ENCODE measurements at places on chromosomes 16 and 17.

- DNase-seq = no peak
- no peak overlapping the region for H3K27ac ChIP-seq
- no peak overlapping the region for H3K4me3 ChIP-seq
- no peaks in the 10 kb centered on the region for H3K27me3 ChIP-seq
- no peaks in the 10 kb centered on the region for H3K4me1 ChIP-seq
Observed at GRCh38 chr17:323721-324571, 28.7 kb downstream of the RPH3AL start.

GRCh38 chr17:8788998-8789397 is 10.2 kb downstream of the MFSD6L start:
- H3K27ac ChIP-seq = no peak overlapping the region
- no peak overlapping the region for H3K4me3 ChIP-seq
- DNase-seq = no peak
- peaks cover 7% of the 10 kb centered on the region for H3K4me1 ChIP-seq
- no peaks in the 10 kb centered on the region for H3K36me3 ChIP-seq

DNA sequence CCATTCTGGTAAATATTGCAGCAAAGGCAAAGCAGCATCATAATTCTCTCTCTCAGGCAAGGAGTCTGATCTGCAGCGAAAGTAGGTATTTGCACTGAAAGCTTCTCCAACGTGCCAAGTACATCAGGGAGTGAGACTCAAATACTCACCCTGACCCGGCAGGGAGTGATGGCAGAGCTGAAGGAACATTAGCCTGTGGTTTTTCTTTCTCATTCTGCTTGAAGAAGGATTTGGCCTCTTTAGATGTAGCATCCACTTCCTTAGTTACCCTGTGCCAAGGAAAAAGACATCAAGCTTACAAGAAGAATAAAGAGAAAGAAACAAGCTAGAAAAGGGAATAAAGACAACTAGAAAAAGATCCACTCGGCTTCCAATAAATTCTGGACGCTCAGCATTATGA is 38.4 kb downstream of the CFDP1 start:
- H3K27me3 ChIP-seq = no peaks in the 10 kb centered on the region
- DNase-seq = no peak
- no peaks in the 10 kb centered on the region for H3K4me1 ChIP-seq
- H3K4me3 ChIP-seq = no peak overlapping the region
- H3K36me3 ChIP-seq = peaks cover 33% of the 10 kb centered on the region

GRCh38 chr16:23107117-23107516 is 42.1 kb downstream of the USP31 start:
- H3K4me1 ChIP-seq = no peaks in the 10 kb centered on the region
- DNase-seq = no peak
- no peaks in the 10 kb centered on the region for H3K27me3 ChIP-seq
- no peak overlapping the region for H3K27ac ChIP-seq
